ENCODE measurements at places on chromosomes 11 and 22.

DNA sequence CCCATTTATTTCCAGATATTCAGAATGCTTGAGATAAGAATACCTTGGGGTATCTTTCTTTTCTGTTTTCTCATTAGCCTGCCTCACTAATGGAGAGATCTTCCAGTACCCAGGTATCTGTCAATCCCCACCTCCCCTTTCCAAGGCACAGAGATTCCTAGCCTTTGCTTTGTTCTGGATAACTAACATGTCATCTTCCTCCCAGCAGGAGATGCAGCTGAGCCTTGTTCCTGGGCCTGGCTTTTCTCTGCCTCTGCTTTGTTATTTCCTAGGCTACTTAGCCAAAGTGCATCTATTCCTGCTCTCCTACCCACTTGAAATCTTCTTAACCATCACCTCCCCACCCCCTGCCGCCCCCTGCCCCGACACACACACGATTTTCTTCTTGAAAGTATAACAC, 297.1 kb downstream of the NELL1 start:
- no peak for DNase-seq

DNA sequence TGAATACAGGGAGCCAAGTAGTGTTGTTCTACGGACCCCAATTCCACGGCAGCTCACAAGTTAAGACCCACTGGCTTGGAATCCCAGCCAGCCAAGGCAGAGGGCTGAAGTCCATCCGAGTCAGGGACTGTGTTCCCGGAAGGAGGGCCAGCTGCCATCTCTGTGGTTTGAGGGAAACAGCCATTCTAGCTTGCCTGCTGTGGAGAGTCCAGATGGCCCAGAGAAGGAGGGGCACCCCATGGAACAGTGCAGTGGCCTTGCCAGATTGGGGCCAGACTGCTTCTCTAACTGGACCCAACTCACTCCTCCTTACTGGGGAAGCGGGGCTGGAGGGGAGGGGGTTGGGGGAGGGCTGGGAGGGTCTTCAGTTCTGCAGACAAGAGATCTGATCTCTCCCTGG, 156.4 kb downstream of the FAM181B start:
- peak; percentile 85 for DNase-seq

DNA sequence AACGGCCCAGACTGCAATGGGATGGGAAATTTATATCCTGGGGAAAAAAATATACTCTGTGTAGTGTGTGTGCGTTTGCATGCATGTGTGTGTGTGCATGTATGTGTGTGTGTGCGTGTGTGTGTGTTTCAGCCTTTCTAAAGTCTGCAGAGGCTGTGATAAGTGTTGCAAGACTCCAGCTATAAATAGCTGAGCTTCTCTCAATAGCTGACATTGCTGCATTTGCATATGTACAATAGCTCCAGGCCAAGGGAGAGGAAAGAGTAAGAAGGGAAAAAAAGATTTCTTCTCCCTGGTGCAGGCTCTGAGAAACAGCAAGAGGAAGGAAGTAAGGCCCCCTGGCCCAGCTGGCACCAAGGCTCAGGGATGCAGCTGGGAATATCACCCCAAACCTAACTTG, 483.0 kb downstream of the MN1 start:
- DNase-seq = no peak

- DNase-seq = no peak
Measured at GRCh38 chr11:73372375-73372993, 3.7 kb upstream of the RELT start.

GRCh38 chr22:38304526-38304925, 12.7 kb downstream of the CSNK1E start:
- no peak for DNase-seq

DNA sequence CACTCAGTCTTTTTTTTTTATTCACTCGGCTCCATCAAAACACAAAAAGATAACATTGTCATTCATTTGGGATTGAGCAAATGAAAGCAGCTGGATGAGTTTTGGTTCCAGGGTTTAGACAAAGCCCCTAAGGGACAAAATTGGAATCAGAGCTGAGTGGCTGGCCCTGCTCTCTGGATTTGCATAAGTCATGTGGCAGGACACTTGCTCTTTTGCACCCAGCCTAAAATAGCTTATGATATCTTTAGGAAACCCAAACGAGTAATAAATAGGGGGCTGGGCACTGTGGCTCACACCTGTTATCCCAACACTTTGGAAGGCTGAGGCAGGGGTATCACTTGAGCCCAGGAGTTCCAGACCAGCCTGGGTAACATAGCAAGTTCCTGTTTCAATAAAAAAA, 11.0 kb upstream of the TMEM121B start:
- no peak for DNase-seq

GRCh38 chr11:20626279-20626678, 26.9 kb downstream of the SLC6A5 start:
- no peak for DNase-seq

GRCh38 chr11:102436976-102437375, 15.6 kb downstream of the TMEM123 start:
- DNase-seq = no peak

- no peak for DNase-seq
Measured at GRCh38 chr11:130740819-130741218, 175.5 kb downstream of the SNX19 start.

GRCh38 chr11:1296287-1296686, 13.1 kb downstream of the TOLLIP start:
- DNase-seq = no peak

GRCh38 chr11:68936676-68937620, 33.3 kb downstream of the IGHMBP2 start:
- no peak for DNase-seq

- DNase-seq = no peak
Measured at GRCh38 chr11:3036419-3036818, 20.8 kb downstream of the CARS1 start.

GRCh38 chr22:45112136-45112879, 51.4 kb upstream of the NUP50 start:
- no peak for DNase-seq

GRCh38 chr11:29125606-29126005, 891.2 kb downstream of the KCNA4 start:
- no peak for DNase-seq

DNA sequence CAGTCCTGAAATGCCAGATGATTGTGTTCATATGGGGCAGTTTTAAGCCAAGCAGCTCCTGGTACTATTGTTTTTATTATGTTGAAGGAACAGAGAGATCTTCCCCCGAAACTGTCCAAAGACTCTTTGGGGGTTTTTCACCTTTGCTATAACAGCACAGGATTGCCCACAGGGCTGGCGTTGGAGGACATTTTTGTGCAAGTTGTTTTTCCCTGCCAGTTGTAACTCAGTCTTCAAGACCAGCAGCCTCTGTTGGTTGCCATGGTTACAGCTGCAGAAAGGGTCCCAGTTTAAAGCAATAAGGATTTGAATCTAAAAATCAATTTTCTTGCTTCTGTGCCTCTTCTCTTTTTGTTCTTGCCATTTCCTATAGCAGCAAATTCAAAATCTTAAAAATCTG, 45.4 kb upstream of the YWHAH start:
- no peak for DNase-seq

- DNase-seq = peak; percentile 62
Measured at GRCh38 chr22:17874231-17874905, 100.1 kb upstream of the BID start.

GRCh38 chr11:17524221-17524620, 20.0 kb downstream of the USH1C start:
- DNase-seq = no peak

DNA sequence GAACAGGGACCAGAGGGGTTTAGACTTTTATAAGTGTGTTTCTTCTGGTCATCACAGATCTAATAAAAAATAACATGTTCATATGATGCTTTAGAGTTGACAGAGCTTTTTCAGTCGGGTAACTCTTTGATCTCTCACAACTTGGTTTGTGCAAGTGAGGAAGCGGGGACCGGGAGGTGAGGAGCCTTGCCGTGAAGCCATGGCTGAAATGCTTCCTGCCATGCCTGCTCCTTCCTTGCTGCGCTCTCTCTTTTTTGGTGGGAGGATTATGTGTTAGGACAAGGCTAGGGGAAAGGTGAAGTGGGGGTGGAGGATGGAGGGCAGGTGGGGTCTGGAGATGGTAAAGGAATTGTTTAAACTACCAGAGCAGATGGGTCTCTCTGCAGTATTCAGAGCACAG, 23.8 kb downstream of the TEAD1 start:
- no peak for DNase-seq

- peak; percentile 42 for DNase-seq
Measured at GRCh38 chr11:62461740-62462507, 43.1 kb downstream of the SCGB1A1 start.

DNA sequence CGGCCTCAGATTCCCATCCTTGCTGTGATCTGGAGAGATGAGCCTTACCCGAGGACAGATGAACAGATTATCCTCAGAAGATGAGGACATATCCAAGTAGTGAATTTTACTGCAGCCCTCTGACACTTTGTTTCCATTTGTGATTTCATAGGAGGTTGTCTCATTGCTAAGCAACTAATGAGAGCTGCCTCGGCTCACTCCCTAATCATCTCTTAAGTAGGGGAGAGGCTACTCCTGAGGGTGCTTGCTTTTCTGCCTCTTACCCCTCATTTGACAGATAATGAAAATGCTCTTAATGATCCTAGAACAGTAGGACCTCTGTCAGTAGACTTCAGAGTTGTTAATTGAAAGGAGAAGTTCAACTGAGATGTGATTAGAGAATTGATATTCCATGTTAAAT, 150.9 kb downstream of the TBC1D22A start:
- DNase-seq = no peak

DNA sequence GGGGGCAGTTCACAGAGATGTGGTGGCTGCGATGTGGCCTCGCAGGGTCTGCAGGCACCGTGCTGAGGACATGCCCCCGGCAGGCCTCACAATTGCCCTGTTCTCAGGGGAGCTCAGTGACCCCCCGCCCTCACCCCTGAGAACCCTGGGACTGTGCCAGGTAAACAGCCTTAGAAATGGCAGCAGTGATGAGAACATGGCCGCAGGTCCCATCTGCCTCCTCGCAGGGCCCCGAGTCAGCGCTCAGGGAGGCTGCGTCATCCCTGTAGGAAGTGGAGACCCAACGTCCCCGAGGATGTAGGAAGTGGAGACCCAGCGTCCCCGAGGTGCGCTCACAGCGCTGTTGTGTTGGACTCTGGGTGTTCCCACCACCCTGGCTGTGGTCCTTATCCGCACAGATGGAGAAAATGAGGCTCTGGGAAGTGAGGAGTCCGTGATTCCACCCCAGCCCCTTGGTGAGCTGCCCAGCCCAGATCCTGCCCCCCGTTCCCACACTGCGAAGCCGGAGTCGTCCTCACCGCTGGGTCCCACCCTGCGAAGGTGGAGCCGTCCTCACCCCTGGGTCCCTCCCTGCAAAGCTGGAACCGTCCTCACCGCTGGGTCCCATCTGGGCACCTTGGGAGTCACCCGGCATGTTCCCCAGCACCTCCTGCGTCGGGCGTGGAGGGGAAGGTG, 1086.8 kb downstream of the BRD1 start:
- DNase-seq = no peak

DNA sequence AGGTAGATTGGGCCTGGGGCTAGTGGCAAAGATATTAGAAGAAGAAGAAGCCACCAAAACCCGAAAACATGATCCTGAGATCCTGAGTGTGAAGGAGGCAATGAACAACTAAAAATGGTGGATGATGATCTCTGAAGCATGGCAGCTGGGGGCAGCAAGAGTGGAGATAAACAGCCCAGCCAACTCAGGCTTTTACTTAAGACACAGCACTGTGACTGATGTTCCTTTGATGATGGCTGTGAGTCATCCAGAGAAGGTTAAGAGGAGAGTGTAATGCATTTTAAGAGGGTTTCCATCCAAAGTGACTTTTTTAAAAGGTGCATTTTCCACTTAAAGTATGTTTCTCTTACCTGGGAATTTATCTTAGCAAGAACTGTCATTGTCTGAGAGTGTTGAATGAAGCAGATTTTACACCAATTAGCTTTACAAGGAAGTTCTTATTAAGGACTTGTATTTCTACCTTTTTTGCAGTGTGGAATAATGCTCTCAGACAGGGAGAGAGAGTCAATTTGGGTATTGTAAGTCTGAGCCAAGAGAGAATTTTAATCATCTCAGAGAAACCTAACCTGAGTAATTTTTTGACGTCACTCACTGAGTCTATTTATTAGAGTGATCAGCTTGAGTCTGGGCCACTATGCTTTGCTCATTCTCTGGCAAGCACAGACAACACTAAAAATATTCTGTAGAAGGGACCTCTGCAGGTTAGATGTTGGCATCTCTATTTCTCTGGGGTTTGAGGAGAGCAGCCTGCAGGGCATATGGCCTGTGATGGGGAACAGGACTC, 14.1 kb upstream of the CALCB start:
- DNase-seq = no peak

DNA sequence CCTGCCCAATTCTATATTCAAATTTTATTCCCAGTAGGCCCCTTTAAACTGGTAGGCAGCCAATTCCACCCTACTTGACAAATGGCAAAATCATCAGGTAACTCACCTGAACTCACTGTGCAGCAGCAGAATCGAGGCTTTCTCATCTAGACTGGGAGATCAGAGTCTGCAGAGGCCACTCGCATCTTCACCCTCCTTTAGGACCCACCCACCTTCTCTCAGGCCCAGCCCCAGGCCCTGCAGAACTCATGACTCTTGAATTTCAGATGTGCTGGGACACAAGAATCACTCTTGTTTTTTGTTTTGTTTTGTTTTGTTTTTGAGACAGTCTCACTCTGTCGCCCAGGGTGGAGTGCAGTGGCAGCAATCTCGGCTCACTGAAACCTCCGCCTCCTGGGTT, 38.8 kb downstream of the MICAL3 start:
- no peak for DNase-seq

GRCh38 chr11:88202498-88202897, 27.3 kb upstream of the RAB38 start:
- DNase-seq = no peak

GRCh38 chr11:59804061-59804460, 6.5 kb downstream of the MRPL16 start:
- DNase-seq = no peak

GRCh38 chr11:115581871-115582639, 77.8 kb upstream of the CADM1 start:
- DNase-seq = no peak

- no peak for DNase-seq
Measured at GRCh38 chr11:27949951-27950738, 157.8 kb downstream of the KIF18A start.

- peak; percentile 46 for DNase-seq
Measured at GRCh38 chr11:115500547-115501501, 3.4 kb downstream of the CADM1 start.

Measured in cerebellar cortex (tissue), 1 donor.